Naive thymus-derived CD8-positive, alpha-beta T cell (primary cell): ENCODE measurements at places on chromosomes 11 and 22.

DNA sequence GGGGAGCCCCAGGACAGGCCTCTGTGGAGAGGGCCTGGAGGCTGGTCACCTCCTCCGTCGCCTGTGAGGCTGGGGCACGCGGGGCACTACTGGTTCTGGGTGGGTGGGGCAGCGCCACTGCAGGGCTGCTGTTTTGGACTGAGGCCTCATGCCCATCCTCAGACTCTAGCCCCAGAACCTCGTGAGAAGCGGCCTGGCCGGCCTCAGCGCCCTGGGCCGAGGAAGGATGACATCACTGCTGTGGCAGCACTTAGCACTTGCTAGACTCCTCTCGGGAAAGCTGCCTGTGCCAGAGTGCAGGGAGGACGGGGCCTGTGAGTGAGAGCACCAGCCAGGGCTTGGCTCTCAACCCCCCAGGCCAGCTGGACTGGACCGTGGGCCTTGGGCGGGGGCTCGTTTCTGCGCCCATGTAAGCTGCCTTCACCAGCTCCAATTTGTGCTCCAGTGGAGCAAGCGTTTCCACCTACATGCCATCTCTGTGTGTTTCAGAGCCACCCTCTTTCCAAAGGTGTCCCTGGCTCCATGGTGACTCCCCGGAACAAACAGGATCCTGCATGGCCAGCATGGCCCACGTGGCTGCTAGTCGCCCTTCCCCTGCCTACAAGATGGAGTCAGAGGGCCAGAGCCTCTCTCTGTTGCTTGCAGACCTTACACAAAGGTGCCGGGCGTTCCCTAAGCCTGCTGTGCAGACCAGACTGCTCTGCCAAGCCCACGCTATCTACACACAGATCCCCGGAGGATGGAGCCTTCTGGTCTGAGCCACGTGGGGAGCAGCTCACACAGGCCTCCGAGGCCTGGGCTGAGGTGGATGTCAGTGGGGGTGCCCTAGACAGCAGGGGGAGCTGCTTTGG lies 102.9 kb downstream of the CTTN start:
- DNase-seq, result no peak

- DNase-seq, result peak; percentile 56
Measured at GRCh38 chr11:72676861-72677341, 2.7 kb upstream of the PDE2A start.

DNA sequence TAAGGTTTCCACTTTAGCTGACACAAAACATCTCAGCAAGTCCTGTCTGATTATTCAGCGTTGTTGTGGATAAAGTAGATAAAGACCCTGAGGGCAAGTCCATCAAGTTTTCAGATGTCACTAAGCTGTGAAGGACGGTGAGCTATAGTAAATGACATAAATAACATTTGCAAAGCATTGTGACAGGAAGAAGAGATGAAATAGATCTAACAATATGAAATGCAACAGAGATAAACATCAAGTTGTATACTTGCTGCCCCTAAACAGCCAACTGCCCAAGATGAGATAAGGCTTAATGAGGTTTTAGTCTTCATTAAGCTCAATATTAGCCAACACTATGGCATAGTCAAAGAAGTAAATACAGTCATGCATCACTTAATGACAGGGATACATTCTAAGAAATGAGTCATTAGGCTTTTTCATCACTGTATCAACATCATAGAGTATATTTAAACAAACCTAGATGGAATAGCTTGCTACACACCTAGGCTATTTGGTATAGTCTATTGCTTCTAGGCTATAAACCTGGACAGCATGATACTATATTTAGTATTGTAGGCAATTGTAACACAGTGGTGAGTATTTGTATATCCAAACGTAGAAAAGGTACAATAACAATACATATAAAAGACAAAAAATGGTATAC lies 625.1 kb upstream of the ANO5 start:
- no peak for DNase-seq

- DNase-seq, result no peak
Measured at GRCh38 chr22:47602732-47603131, 840.3 kb downstream of the TBC1D22A start.

- no peak for DNase-seq
Measured at GRCh38 chr11:66727282-66728037, 1.6 kb downstream of the SPTBN2 start.

DNA sequence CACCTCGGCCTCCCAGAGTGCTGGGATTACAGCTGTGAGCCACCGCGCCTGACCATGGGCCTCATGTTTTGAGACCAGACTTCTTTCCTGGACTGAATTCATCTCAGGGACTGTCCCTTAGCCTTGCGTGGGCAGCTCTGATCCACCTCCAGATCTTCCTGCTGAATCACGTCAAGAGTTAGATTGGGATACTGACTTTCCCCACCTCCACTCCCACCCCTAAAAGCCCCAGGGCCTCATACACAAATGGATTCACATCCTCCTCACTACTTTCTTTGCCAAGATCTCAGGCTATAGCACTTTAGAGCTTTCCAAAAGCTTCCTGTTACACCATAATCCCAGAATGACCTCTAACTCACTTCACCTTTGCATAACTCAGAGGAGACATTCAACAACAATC lies 12.1 kb downstream of the CCDC87 start:
- no peak for DNase-seq

- DNase-seq, result no peak
Measured at GRCh38 chr11:34653851-34654482, 33.1 kb downstream of the EHF start.

DNA sequence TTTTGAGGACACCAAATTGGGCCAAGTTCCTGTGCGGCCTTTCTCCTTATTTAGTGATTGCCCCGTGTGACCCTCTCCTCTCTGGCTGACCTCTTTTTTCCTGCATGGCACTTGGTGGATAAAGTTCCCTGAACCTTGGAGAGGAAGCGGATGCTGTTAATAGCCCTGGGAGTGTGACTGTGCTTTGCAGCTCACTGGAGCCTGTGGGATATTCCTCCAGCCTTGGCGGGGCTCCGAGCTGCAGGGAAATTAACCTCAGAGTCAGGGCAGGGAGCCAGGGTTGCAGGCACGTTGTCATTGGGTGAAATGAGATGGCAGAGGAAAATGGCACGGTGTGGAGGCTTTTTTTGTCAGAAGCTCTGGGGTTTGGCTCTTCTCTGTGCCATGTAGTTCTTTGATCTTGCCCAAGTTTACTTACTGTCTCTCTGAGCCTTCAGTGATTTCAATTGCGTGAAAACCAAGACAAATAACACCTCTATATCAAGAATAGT lies 965 bp downstream of the OR9Q1 start:
- no peak for DNase-seq

DNA sequence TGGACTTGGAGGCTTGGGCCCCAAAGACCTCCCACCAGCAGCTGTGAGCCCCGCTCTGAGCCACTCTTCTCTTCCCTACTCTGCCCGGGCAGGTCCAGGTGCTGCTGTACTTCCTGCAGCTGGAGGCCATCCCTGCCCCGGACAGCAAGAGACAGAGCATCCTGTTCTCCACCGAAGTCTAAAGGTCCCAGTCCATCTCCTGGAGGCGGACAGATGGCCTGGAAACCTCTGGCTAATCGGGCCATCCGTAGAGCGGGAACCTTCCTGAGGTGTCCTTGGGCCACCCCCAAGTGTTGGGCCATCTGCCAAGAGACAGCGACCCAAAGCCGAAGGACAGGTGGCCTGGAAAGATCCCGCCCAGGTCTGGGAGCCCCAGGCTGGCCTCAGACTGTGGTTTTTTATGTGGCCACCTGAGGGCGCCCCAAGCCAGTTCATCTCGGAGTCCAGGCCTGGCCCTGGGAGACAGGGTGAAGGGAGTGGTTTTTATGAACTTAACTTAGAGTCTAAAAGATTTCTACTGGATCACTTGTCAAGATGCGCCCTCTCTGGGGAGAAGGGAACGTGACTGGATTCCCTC lies 135.1 kb downstream of the BCR start:
- peak; percentile 26 for DNase-seq

DNA sequence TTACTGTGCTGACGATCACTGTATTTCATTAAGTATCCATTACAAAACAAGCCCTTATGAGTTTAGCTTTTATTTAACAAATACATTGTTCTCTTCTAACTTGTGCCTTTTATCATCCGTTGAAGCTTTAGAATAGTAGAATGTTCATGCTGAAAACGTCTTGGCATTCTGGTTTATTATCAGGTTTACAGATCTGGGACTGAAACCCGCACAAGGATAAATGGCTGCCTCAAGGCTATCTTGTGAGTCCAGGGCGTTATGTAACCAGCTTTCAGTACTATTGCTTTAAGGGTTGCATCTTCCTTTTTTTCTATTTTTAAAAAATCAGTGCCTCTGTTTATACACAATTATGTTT lies 66.6 kb upstream of the PRODH start:
- no peak for DNase-seq

- no peak for DNase-seq
Measured at GRCh38 chr11:67032830-67033551, 10.1 kb downstream of the SYT12 start.

GRCh38 chr22:31630331-31631329 lies 31.4 kb downstream of the PISD start:
- peak; percentile 86 for DNase-seq

- no peak for DNase-seq
Measured at GRCh38 chr11:9139628-9140357, 48.4 kb upstream of the SCUBE2 start.

DNA sequence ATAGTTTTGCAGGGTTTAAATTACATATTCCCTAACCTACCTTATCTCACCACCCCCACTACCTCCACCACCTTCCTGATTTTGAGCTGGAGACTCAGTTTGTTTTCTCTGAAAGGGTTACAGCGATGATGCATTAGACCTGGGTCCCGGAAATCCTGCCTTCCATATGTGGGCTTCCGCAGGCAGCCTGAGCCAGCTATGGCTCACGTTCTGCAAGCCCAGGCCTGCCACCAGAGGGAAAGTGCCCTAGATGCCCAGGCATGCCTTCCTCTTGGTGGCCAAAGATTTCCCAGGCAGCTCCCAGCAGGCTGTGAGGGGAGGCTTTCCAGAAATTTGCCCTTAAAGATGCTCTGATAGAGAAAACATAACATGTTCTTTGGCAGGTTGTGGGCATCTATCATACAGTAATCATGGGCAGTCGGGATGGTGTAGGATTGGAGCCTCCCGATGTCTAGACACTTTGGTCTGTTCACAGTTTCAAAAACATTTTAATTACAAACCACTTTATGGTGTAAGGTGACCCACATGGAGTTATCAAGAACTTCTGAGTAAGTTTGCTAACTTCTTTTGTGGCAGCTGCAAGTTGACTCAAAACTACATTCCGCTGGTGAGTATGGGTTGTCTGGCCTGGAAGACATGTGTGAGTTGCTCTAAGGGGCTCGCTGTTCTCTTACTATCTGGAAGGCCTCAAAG lies 79.3 kb downstream of the MICAL2 start:
- no peak for DNase-seq

- DNase-seq, result no peak
Measured at GRCh38 chr11:62554387-62555167, 8.0 kb upstream of the AHNAK start.

DNA sequence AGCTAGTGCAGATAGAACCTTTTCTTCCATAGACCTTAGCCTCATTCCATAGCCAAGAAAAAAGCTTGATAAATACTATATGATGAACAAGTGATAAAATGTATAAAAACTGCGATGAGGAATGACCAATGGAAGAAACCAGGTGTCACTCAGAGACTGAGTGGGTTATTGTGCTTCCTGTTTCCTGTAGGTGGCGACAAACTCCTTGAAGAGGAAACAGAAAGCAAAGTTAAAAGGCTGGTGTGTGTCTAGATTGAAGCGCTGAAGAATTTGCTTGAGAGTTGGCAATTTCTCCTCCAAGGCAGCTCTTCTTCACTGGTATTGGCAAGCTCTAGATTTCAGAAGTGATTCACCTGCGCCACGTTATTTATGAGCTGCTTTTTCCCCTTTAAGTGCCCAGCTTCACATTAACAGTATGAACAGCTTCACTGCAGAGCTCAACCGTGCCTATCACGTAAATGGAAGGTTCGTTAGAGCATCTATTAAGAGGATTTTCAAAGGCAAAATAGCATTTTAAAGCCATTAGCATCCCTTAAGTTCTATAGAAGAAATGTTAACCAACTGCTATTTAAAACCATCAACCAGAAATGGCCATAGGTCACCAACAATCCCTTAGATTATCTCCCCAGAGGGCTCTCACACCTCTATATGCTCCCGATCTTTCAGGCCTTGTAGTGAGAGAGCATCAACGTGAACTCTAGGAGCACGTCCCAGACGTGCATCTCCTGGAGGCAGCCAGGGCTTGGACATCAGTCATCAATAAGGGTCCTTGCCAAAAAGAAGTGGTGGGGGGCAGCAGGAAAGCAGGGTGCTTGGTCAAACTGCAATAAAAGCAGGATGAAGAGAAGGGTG lies 179.4 kb downstream of the CADM1 start:
- DNase-seq, result peak; percentile 27

DNA sequence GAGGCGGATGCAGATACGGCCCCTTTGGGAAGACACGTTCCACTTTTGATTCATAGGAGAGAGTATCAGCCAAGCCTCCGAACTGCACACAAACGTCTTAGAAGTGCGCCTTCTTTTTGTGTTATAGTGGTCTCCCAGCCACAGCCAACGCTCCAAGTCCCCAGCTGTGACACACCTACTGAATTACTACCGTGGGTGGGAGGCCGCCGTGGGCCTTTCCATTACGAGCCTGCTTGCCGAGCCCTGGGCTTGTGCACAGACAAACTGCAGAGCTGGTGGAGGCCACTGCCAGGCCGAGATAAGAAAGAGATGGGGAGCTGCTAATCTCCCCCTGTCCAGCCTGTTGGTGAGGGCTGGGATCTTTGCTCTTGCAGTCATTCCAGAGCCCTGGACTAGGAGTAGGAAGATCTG lies 761 bp downstream of the HMBS start:
- DNase-seq, result no peak

DNA sequence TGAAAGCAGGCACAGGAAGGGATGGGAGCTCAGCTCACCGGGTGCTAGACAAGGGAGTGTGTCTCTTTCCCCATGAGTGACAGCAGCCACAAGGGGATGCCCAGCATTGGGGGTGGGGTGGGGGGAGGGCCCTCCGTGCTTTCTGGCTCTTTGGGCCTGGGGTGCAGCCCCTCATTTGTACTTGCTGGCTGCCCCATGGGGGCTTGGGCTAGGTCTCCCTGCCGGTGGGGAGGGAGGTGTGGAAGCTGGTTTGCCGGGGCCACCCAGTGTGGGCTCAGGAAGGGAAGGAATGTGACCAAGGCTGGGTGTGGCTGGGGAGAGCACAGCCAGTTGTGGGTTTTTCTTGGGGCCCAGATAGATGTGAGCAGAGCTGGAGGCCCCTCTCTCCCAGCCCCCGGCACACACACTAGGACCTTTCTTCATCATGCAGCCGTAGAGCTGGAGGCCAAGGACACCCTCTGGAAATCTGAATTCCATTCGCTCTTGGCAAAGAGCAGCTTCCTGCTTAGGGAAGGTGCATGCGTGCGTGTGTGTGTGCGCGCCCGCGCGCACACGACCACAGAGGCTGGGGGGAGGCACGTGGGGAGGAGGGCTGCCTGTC lies 25.8 kb downstream of the KCNQ1OT1 start:
- no peak for DNase-seq

GRCh38 chr22:28799606-28800307 lies 612 bp downstream of the XBP1 start:
- DNase-seq, result peak; percentile 32
